Peyer's patch (tissue), 4 donors: ENCODE measurements at places on chromosomes 4 and X. TPM values are rescaled to one million over a fixed set of nuclear protein-coding genes. Genes with fewer than 3 reads are reported as not detected.

DNA sequence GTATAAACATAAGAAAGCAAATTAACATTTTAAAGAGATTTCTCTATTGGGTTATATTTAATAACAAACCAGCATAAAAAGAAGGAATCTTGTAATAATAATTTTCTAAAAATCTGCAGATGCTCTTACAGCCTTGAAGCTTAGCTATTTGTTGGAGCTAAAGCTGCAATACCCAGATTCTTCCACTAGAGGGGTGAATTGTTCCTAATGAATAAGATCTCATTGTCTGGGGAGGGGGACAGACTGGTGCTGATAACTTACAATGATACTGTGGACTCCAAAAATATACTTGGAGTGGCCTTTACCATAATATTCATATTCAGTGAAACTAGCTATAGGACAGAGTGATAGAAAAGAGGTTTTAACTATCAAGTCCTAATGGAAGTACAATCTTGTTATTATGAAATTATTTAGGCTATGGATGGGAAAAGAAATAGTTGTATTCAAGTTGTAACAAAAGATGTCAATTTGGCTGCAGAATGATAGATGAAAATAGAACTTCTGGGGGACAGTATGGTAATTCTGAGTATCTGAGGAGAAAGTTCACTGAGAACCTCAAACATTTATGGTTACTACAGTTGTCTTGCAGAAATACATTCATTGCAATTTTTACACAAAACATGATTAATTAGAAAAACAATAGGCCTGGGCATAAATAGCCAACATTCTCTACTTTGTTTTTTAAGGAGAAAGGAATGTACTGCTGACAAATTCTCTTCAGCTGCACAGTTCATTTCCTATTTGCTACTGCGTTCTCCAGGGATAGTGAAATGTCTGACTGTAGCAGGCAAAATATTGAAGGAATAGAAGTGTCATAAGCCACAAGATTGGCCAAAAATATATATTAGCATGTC, 443.3 kb downstream of the GBA3 start:
- no peak for DNase-seq

GRCh38 chr4:48483006-48483776, at the start of gene SLC10A4:
SLC10A4 (plus strand) TSS chr4:48483343; CDS start chr4:48483562, 219 bp downstream.
- no peak for DNase-seq

GRCh38 chr4:41514766-41515481, 23.0 kb upstream of the LIMCH1 start:
- no peak for DNase-seq

Gene TIGD2
- total RNA-seq = 13.0 TPM

Gene ANXA10
- not detected for total RNA-seq

GRCh38 chr4:90996813-90997212, 869.6 kb downstream of the CCSER1 start:
- DNase-seq = no peak

Gene TMSB15A
- total RNA-seq = not detected

Gene LUZP4
- total RNA-seq = not detected

DNA sequence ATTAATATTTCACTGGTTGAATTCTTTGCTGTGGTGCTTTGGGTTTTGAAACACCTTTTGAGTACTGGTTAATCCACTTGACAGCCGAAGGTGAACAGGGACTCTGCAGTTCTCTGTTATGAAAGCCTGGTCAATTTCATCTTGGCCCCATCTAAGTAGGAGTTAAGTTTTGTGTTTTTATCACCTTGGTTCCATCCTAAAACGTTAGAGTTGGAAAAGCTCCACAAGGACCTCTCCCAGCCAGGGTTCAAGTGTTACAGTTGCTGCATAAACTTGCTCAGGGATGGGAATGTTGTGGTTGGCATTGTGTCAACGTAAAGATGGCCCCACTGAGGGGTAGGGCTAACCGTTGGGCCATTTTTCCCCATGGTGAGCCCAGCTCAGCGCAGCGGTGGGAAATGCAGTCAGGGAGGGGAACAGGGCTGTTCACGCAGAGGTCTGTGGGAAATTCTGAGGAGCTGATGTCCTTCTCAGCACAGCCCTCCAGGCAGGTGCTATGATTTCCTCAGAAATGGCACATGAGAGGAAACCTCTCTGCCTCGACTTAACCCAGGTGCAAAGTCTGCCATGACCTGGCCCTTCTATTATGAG, 188.7 kb downstream of the STIM2 start:
- DNase-seq = no peak

Gene ADGRL3
- 9.0 TPM for total RNA-seq

Gene SRPX2
- total RNA-seq = 8.1 TPM

Gene NHSL2
- total RNA-seq = 1.7 TPM

DNA sequence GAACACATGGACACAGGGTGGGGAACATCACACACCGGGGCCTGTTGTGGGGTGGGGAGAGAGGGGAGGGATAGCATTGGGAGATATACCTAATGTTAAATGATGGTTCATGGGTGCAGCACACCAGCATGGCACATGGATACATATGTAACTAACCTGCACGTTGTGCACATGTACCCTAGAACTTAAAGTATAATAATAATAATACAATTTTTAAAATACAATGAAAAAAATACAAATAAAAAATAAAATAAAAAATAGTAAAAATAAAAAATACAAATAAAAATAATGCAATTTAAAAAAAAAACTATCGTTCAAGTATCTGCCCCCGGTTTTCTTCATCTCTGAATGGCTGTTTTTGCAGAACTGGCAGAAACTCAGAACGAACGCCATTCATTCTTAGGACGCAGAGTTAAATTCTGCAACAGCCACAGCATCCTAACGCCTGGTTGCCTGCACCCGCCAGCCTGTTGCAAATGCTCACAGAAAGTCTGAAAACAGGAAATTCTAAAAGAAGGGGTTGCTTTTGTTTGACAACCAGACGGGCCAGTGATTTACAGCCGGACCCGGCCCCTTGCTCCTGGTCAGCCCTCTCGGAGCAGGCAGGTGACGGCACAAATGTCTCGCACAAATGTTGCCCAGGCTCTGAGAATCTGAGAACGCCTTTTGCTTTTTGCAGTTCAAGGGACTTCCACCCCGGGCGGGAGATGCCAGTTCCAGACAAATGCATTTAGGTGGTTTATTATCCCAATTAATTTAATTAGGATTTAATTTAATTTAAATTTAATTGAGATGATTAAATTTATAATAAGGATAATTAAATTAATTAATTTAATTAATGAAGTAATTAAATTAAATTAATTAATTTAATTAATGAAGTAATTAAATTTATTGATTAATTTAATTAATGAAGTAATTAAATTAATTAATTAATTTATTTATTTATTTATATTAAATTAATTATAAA, 47.8 kb downstream of the CRLF2 start:
- no peak for DNase-seq

GRCh38 chr4:5870701-5871100, 22.2 kb downstream of the CRMP1 start:
- no peak for DNase-seq

Gene MAP9
- total RNA-seq = 5.0 TPM

DNA sequence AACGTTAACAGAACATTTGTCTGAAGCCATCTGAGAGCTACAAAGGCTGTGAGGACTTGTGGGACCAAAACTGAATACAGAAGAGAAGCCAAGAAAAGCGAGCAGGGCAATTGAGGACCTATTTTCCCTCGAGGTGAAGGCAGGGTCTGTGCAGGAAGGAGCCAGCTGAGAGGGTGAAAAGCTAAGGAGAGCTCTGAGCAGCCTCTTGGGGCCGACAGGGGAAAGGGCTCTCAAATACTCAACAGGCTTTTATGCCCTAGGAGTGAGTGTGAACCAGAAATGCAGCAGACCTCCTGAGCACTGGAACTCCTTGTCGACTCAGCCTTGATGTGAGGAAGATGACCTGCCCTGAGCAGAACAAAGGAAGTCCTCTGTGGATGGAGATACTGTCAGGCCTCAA, 54.2 kb downstream of the C4orf50 start:
- peak; percentile 15 for DNase-seq

GRCh38 chr4:98728871-98729270, 70.5 kb upstream of the TSPAN5 start:
- no peak for DNase-seq

DNA sequence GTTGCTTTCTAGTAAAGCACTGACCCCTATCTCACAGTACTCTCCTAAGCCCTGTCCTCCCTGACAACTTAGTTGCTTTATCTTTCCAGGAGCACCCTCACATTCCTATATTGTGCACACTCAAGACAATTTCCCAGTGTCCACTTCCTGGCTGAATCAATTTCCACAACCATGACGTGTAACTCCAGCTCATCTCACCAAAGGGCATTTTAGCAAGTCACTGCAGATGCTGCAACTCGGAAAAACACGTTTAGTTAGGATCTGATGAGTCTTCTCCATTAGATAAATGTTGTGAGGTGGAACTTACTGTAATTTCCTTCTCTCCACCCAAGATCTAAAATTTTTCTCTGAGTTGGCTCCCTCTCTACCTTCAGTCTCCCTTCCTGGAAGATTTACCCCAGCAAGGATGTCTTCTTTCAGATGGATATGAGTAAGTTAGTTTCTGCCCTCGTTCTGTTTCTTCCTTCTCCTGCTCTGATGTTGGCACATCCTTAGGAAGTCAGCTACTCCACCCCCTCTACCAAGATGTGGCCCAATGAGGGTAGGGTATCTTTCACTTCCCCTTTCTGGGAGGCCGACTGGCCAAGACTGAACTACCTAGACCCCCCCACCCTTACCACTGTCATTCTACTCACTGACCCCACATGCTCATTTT, 28.8 kb upstream of the IL13RA1 start:
- no peak for DNase-seq

DNA sequence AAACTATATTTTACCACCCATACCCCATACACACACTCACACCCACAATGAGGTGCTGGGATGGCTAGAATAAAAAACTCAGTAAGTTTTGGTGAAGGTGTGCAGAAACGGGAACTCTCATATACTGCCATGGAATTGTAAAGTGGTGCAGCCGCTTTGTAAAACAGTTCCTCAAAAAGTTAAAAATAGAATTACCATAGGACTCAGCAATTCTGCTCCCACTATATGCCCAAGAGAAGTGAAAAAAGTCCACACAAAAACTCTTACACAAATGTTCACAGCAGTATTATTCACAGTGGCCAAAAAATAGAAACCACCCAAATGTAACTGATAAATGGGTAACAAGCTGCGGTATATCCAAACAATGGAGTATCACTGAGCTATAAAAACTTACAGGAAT, 6.5 kb downstream of the CENPU start:
- no peak for DNase-seq

- no peak for DNase-seq
Measured at GRCh38 chr4:184479516-184479950, 5.2 kb upstream of the IRF2 start.

Gene FGFR3
- total RNA-seq = 168 TPM

GRCh38 chrX:140723121-140723715, 13.7 kb downstream of the LINC00632 start:
- DNase-seq = no peak

Gene SLC2A9
- 24.1 TPM for total RNA-seq

Gene NOX1
- total RNA-seq = 2.7 TPM

Gene FGFBP2
- total RNA-seq = not detected

Gene MAGEA2
- not detected for total RNA-seq

GRCh38 chr4:153387981-153388380, 43.5 kb downstream of the MND1 start:
- DNase-seq = no peak

Gene TMEM156
- total RNA-seq = 0.94 TPM

DNA sequence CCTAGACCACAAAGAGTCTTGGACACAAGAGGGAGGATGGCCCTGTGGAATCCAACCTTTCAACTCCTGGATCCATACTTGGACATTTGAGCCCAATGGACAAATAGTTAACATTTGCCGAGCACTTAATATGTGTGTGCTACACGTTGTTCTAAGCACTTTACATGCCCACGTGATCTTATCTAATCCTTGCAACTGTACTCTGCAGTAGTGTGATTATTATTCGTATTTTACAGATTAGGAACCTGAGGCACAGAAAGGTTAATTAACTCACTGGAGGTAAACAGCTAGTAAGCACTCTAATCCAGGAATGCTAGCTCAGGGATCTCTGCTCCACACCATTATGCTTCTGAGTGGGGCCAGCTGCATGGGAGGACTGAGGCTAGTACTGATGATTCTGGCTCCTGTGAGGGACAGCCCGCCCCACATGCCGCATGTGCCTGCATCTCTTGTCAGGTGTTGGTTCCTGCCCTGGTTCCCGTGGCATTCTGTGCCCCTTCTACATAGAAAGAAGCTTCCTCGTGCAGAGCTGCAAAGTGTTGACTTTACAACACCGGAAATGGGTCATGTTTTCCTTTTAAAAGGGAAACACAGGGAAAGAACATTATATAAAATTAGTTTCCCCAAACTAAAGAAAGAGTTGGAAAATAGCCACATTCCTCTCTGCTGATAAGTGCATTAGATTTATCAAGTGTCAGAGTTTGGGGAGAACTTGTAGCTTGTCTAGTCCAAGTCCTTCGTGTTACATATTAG, 34.8 kb downstream of the PLAC1 start:
- no peak for DNase-seq

DNA sequence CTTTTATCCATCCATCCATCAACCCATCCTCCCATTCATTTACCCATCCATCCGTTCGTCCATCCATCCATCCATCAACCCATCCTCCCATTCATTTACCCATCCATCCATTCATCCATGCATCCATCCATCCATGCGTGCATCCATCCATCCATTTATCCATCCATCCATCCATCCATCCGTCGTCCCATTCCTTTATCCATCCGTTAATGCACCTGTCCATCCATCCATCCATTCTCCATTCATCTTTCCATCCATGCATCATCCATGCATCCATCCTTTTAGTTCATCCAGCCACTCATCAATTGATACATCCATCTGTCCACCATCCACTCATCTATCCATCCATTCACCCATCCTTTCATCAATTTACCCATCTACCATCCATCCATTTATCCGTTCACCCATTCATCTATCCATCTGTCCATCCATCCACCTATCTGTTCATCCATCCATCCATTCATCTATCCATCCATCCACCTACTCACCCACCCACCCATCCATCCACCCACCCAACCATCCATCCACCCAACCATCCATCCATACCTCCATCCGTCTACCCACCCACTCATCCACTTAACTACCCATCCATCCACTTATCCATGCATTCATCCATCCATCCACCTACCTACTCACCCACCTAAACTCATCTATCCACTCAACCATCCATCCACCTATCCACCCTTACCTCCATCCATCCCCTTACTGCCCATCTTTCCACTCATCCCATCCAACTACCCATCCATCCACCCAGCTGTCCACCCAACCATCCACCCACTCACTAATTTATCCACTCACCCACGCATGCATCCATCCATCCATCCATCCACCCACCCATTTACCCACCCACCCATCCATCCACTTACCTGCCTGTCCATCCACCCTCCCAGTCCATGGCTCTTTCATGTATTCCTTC, 9.6 kb downstream of the CD99 start:
- peak; percentile 1 for DNase-seq
